ENCODE measurements at places on chromosomes 13 and 19. TPM values are rescaled to one million over a fixed set of nuclear protein-coding genes. Genes with fewer than 3 reads are reported as not detected.

ZC3H4 gene
- 20.4 TPM for total RNA-seq

PTBP1 gene
- 202 TPM for total RNA-seq

PDX1 gene
- 0.10 TPM for total RNA-seq

DCT gene
- not detected for total RNA-seq

CEACAM5 gene
- total RNA-seq, result 1.5 TPM

NPAS1 gene
- total RNA-seq, result 6.7 TPM

DNAJC15 gene
- 0.10 TPM for total RNA-seq

MOB3A gene
- total RNA-seq, result 12.3 TPM

CASP14 gene
- total RNA-seq, result not detected

RDH8 gene
- total RNA-seq, result 0.24 TPM

ZNF66 gene
- total RNA-seq, result not detected

PGLYRP1 gene
- not detected for total RNA-seq

TNFSF13B gene
- not detected for total RNA-seq

SGCG gene
- not detected for total RNA-seq

USPL1 gene
- 16.4 TPM for total RNA-seq

TUBA3C gene
- not detected for total RNA-seq

CLEC4M gene
- not detected for total RNA-seq

ENOX1 gene
- total RNA-seq, result 1.3 TPM

Data from A549 treated with Mapracorat at 1 μM for 4 hours (cell line).